Stimulated activated CD8-positive, alpha-beta memory T cell treated with anti-CD3 and anti-CD28 coated beads, Interleukin-2, amount 100 ng/mL, for 1 hour (primary cell): ENCODE measurements at places on chromosomes 3 and 15.

DNA sequence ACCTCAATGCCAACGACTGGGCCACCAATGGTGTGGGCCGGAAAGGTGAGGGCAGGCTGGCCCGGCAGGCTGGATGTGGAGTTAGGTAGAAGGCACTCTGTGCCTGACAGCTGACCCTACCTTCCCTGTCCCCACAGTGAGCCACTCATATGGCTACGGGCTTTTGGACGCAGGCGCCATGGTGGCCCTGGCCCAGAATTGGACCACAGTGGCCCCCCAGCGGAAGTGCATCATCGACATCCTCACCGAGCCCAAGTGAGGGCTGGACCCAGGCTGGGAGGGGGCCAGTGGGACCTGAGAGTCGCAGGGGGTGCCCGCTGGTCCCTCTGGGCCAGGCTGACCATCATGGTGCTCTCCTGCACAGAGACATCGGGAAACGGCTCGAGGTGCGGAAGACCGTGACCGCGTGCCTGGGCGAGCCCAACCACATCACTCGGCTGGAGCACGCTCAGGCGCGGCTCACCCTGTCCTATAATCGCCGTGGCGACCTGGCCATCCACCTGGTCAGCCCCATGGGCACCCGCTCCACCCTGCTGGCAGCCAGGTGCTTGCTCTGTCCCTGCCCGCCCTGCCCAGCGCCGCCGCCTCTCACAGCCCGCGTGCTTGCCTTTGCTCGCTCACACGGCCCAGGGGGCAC, 4.5 kb upstream of the FES start:
- DNase-seq, result no peak

DNA sequence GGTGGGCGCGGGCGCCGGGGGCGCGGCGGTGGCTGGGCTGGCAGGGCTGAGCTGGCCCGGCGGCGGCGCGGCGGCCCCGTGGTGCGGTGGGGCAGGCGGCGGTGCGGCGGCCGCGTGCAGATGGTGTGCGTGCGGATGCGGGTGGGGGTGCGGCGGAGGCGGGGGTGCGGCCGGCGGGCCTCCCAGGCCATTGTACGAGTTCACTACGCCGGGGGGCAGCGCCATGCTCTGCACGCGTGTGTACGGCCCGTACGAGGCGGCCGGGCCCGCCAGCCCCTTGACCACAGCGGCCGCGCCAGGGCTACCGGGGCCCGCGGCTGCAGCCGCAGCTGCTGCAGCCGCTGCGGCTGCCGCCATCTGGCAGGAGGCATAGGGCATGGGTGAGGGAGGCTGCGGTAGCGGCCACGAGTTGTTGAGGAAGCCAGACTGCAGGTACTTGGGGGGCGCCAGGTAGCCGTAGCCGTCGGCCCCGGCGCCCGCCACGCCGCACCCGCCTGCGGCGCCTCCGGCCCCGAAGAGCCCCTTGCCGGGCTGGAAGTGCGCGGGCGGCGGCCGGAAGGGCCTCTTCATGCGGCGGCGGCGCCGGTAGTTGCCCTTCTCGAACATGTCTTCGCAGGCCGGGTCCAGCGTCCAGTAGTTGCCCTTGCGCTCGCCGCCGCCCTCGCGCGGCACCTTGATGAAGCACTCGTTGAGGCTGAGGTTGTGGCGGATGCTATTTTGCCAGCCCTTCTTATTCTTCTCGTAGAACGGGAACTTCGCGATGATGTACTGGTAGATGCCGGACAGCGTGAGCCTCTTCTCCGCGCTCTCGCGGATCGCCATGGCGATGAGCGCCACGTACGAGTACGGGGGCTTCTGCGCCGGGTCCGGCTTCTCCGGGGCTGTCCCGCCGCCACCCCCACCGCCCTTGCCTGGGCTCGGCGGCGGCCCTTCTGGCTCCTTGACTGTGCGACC, 951 bp downstream of the FOXL2 start:
- DNase-seq, result no peak

DNA sequence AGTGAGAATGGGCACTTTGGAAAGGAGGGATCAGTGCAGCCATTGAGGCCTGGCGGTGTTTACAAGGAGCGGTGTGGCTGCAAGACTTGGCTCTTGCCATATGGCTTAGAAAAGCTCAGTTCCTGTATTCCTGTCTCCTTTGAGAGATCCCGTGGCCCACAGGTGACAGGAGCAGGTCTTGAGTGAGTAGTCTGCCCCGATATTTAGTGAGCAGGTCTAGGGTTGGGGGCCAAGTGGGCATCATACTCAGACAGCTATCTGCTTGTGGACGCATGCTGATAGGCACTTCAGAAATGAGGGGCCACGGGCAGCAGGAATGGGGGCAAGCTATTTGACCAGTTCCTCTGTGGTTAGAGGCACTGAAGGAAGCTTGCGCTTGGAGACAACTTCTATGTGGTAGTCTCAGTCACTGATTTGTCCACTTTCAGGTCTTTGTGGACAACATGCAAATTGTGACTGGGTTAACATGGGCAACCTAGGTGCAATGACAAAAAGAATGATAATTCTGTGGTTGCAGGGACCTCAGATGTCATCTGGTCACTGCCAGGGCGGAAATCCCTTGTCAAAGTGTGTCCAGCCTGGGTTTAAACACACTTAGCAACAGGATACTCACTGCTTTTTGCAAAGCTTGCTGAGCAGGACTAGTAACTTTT, 1.1 kb downstream of the TMED3 start:
- no peak for DNase-seq

- DNase-seq, result no peak
These were observed 119.2 kb upstream of the TP63 start for GRCh38 chr3:189512039-189512438.

DNA sequence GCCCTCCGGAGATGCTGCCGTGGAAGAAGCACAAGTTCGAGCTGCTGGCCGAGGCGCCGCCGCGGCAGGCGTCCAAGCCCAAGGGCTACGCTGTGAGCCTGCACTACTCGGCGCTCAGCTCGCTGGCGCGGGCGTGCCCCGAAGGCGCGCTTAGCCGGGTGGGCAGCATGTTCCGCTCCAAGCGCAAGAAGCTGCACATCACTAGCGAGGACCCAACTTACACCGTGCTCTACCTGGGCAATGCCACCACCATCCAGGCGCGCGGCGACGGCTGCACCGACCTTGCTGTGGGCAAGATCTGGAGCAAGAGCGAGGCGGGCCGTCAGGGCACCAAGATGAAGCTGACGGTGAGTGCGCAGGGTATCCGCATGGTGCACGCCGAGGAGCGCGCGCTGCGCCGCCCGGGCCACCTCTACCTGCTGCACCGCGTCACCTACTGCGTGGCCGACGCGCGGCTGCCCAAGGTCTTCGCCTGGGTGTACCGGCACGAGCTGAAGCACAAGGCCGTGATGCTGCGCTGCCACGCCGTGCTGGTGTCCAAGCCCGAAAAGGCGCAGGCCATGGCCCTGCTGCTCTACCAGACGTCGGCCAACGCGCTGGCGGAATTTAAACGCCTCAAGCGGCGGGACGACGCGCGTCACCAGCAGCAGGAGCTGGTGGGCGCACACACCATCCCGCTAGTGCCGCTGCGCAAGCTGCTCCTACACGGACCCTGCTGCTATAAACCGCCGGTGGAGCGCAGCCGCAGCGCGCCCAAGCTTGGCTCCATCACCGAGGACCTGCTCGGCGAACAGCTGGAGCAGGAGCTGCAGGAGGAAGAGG, 1.3 kb downstream of the FAM43A start:
- DNase-seq, result no peak

GRCh38 chr3:194962056-194962455, 276.4 kb downstream of the FAM43A start:
- DNase-seq, result no peak

GRCh38 chr3:184379358-184380184, at the start of gene CHRD:
CHRD (plus strand) TSS chr3:184380054; CDS start chr3:184380319, 265 bp downstream.
- DNase-seq, result no peak
